ENCODE measurements at places on chromosomes 4 and X.
A peak's percentile ranks its signal among the peaks of the same experiment; 100 is the strongest.

DNA sequence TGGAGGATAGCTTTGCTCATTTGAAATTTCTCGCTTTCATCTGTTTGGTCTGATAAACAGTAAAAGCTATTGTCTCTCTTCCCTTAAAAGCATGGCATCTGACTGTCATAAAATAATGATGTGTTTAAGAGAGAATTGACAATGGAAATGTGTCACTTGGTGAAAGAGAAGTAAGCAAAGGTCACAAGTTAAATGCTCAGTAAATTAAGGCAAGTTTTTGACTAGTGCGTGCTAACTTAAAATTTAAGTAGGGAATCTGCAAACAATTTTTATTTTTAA is 161.6 kb upstream of the ANKRD50 start:
- no peak for DNase-seq

DNA sequence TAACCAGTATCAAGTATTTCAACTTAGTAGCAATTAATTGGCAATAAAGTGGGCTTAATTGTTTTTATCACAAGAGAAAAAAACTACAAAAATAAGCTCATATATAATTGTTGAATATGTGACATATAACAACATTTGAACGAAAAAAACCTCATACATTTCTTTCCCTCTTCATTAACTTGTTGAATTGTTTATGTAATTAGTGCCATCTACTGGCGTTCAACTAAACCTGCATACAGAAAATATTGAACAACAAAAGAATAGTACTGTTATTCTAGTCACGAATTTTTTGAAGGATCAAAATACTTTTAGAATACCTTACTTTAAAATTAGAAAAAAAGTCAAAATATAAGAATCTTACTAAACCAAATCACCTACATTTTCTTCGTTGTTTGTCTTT is 586.5 kb upstream of the FTHL17 start:
- peak; percentile 3 for DNase-seq

- no peak for DNase-seq
These were observed 127.1 kb downstream of the RBM46 start for GRCh38 chr4:154908168-154908567.

- peak; percentile 41 for DNase-seq
These were observed 127.4 kb upstream of the RPL34 start for GRCh38 chr4:108492816-108493595.

GRCh38 chrX:41722214-41722613 is 1.8 kb upstream of the GPR82 start:
- DNase-seq, result no peak

DNA sequence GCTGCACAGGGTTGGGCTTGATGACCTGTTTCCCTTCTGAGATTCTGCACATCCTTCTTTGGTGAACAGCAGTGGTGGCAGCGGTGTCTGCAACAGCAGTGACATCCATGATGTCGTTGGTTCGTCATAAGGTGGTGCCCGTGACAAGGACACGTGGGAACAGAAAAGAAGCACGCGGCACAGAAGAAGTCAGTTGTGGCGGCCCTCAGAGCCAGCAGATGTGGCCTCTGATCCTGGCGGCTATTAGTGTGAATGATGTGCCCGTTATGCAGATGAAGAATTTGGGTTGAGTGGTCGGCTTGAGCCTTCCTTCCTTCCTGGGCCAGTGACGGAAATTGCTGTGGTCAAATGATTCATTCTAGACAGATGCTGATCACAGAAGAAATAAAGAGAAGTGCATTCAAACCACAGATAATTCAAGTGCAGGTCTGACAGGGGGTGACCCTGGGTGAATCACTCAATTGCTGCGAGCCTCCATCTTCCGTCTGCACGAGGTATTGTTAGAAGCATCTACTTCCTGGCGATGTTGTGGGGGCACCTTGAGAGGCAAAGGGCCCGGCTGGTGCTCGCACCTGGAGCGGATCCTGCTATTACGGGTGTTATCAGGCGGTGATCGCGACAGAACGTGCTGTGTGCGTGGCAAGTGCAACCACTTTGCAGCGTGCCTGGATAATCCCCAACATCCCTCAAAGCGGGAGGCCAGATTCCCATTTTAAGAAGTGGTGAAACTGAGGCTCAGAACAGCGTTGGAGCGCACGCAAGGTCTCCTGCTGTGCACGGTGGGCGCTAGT is 215.2 kb upstream of the PSAPL1 start:
- DNase-seq, result peak; percentile 99

DNA sequence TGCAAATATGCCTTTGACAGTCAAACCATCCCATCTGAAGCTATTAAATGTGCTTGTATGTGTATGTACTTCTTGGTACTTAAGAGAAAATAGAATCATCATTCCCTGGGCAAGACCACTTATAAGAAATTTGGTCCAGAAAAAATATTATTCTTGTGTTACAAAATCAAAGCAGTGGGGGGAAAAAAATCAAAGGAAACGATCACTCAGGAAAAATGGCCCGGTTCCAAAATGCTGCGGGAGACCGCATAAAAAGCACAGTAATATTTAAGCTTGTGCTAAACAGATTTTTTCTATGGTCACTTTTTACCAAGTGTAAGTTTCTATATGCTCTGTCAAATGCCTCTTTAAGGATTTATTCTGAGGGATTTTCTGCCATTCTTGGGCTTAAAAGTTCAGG is 36.1 kb downstream of the RAI2 start:
- no peak for DNase-seq

- DNase-seq, result peak; percentile 51
These were observed 252.3 kb downstream of the ARHGAP10 start for GRCh38 chr4:147984065-147984777.

DNA sequence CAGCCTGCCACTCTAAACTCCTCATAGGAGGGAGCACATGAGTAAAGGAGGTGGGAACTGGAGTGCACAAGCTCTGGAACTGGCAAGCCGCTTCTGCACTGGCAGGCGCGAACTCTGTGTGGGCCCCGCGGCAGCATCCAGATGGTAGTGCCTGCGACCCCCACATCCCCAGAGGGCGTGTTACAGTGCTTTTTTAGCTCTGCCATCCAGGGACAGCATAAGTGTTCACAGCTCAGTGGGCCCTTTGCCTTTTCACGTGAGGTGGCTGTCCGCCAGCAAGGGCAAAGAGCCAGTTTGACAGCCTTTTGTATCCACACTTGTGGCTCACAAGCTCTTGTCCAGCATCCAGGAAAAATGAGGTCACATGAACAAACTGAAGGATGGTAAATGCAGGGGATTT is 581.6 kb upstream of the DIAPH2 start:
- no peak for DNase-seq

DNA sequence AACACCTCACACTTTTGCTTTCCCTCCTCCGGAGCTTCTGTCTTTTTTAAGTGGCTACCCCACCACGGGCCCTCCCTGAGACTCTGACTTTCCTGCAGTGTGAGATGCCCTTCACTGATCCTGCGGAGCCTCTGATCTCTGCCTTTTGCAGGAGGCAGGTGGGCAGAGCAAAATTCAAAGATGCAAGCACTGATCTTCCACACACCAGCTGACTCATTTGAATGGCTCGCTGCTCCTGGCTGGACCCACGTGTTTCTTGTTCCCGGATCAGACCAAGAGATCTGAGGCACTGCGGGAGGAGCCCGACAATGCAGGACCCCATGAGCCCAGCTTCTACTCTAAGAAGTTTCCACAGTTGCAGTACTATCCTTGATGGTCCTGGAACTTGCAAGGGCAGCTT is 1607.9 kb upstream of the TENM3 start:
- DNase-seq, result no peak

DNA sequence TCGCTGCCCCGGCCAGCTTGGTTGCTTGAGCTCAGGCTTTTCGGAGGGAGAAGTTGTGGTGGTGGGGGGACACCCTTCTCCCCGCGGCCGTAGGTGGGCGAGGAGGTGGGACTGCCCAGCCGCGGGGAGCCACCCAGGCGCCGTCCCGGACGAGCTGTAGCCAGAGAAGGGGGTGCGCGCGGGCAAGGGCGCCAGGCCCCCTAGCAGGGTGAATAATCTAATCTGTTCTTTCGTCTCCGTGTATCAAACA is 3.1 kb downstream of the MID1IP1 start:
- DNase-seq, result no peak

- no peak for DNase-seq
These were observed 141.0 kb downstream of the MTNR1A start for GRCh38 chr4:186414390-186414789.

DNA sequence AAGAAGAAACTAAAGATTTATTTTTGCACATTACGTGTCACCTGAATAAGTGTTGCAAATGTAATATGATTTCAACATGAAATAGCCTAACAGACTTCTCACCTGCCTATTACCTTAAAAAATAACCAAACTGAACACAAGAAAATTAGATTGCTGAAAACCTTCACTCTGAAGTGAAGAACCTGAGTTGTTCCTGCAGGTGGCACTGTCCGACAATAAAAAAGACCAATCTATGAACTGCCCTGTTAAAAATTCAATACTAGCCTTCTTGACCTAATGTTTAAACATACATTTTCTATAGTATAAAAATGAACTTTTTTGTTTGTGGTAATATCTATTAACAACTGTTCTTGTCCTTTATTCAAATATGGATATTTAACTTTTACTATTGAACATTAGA is 69.2 kb upstream of the PNPLA4 start:
- peak; percentile 18 for DNase-seq

GRCh38 chr4:6338175-6338950 is 68.7 kb downstream of the WFS1 start:
- no peak for DNase-seq

DNA sequence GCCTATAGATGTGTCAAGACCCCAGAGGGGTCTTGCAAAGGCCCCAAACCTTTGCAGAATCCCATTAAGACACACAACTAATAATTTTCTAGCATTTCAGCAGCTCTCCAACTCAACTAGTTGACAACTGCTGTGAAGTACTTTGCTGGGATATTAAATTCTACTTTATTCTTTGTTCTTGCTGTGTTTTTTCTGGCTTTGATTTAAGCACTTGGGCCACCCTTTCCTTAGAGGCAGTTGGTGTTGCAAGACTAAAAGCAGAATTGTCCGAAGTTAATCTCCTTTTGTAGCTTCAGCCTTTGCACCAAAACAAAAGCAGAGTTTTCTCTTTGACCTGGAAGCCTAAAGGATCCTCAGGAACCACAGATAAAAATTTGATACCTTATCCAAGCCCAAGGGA is 353.1 kb upstream of the CLNK start:
- no peak for DNase-seq

DNA sequence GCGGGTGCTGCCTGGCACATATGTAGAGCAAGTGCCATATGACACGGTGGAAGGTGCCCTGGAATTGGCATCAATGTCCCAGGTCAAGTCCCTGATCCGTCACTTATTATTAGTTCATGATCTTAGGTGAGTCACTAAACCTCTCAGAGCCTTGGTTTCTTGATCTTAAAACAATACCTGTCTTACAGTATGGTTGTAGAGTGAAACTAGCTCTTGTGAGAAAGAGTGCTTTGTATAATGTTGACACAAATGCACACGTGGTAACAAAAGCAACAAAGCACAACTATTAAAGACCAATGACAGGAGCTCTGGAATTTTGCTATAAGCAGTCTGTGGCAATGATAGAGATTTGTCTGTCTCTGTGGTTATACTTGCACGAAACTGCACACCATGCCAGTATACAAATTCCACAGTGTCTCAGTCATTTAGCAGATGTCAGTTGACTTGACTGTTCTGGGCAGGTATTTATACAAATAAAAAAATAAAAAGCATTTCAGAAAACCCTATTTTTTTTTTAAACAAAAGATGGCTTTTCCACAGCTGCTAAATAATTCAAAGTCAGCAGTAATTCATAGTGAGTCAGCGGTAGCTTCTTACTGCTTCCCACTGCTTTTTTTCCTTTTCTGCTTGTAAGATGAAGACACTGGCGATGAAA is 19.7 kb upstream of the ACSL1 start:
- DNase-seq, result peak; percentile 29

DNA sequence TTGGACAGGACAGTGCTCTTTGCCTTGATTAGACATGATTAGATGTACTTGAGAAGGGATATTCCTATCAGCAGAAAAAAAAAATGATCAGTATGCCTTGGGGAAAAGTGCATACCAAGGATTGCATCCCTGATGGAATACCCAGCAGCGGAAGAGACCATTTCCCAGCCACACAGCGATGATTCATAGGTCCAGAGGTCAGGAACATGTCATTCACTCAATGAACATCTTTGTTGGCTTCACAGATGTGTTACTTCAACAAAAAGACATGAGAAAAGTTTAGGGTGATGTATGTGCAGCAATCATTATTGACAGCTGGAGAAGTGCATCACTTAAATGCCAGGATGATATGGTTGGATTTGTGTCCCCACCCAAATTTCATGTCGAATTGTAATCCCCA is 293.5 kb downstream of the ZNF674 start:
- peak; percentile 79 for DNase-seq

DNA sequence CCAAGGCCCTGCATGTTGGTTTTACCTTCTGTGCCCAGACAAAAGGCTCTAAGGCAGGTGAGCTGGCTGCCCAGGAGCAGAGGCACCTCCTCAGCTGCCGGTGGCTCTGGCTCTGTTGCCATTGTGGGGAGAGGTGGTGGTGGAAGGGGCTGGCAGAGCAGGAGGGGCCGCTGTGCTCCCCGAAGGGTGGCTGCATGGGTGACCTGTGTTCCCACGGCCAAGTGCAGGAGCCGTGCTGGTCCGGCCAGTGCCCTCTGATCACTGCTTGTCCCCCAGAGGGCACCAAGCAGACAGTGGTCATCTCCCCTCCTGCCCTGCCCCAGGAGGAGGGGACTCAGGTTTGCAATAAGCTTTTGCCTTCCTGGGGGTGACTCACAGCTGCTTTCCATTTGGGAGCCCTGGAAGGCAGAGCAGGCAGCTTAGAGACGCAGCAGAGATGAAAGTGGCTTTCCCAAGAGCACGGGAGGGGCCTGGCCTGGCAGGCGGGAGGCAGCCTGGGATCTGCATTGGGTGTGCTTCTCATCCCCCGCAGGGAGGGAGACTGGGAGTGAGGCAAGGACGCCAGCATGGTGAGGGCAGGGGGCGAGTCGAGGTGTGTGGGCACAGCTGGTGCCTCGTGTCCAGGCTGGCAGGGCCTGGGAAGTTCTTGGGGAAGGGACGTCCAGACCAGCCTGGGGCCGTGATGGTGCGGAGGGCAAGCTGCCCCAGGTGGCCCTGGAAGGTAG is 28.7 kb downstream of the DOK7 start:
- peak; percentile 34 for DNase-seq

DNA sequence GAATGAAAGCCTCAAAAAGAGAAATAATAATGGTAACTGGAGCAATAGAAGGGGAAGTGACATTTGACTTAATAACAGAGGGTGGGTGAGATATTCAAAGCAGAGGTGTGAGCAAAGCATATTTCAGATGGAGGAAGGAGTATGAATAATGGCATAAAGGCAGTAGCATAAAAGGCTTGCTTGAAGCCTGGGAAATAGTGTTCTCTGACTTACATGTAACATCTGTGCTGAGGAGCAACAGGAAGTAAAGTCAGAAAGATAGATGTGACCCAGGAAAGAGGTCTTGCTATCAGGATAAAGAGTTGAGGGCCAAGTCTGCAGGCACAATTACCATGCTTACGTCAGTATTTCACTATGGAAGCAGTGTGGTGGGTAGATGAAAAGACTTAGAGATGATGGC is 28.4 kb downstream of the ATP10D start:
- no peak for DNase-seq

DNA sequence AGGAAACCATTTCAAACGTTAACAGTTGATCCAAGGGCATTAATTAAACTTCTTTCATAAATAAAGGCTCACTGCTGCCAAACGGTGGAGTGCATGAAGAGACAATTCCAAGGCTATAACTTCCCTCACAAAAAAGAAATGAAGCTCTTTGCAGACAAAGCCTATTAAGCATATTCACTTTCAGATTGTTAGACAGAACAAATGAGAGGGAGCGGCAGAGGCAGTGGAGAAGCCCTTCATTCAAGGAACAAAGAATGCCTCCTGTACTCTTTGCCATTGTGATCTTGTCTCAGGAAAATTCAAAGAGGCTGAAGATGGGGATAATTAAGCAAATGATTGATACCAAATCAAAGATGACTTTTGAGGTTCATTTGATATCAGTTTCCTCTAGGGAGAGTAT is 370.5 kb upstream of the FAT1 start:
- no peak for DNase-seq
